Endodermal cell (in vitro differentiated cells): ENCODE measurements at places on chromosomes 1 and 21.
A peak's percentile ranks its signal among the peaks of the same experiment; 100 is the strongest.

- DNase-seq: peak; percentile 61
Observed at GRCh38 chr1:67211589-67212563, 45.6 kb downstream of the IL23R start.

DNA sequence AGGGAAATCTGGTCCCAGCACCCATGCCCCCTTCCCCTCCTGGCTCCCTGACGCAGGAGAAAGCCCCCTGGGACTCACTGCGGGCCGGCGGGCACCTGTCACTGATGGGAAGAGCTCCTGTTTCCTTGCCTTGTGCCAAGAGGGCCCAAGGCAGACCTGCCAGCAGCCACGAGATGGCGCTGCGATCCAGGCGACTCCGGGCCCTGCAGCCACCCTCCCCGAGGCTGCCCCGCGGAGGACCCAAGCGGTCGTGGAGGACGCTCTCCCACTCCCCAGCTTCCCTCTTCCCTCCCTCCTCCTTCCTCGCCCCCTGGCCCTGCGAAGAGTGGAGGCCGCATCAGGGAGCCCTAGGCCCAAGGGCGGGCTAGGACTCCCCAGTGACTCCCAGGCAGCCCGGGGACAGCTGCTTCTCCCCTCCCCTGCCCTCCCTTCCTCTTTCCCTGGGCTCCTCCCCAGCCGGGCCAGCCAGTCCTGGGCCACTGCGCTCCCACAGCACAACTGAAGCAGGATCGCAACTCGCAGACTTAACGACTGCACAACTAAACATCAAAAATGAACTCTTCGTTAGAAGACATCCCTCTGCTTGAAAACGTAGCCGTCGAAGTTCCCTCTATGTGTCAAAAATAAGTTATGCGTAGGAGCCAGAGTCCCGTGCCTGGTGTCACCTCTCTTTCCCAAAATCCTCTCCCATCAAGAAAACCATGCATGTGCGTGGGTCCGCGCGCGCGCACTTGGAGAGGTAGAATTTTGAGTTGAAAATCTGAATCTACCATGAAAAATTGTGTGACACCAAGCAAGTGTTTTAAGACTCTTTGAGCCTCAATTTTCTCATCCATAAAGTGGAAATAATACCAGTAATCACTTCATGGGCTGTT is 34.2 kb downstream of the BATF3 start:
- DNase-seq: peak; percentile 95

GRCh38 chr1:117817629-117818028 is 111.8 kb downstream of the GDAP2 start:
- DNase-seq: no peak

DNA sequence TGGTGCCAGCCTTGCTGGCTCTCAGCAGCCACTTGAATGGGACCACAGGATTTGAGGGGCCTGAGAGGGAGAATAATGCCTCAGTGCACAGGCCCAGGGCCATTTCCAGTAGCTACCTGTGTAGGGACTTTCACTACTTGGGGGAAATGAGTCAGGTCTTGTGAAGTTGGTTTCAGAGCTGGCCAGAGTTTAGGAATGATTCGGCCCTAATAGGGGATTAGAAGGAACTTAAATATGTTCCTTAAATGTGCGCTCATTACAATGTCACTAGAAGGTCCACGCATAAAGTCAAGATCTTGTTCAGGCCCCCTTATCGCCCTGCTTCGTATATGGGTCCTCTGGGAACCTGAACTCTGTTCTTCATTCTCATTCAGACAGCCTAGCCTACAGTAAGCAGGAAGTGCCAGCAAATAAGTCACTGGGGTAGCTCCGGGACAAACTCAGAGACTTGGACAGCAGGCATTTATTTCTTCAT is 5.6 kb upstream of the AKR1A1 start:
- DNase-seq: no peak

GRCh38 chr21:30478004-30478403 is 2.2 kb downstream of the KRTAP19-1 start:
- DNase-seq: no peak

- peak; percentile 95 for DNase-seq
Observed at GRCh38 chr1:199243423-199244061, 604.7 kb downstream of the PTPRC start.

DNA sequence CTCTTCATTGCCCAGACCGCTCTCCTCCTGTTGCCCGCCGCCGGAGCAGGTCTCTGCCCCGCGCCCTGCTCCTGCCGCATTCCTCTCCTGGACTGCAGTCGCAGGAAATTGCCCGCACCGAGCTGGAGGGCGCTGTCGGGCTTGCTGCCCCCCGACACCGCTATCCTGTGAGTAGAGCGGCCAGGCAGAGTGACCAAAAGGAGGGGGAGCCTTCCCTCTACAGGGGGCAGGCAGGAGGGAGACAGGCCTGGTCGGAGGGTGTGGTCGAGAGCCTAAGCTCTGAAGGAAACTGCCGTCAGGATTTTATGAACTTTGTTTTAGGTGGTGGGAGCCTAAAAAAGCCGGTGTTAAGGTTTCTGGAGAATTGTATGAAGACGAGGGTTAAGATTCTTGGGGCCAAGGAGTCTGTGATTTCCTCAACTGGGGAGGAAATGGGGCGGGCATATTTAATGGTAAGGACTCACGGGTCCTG is 517 bp downstream of the LRIG2 start:
- DNase-seq: peak; percentile 88

- no peak for DNase-seq
Observed at GRCh38 chr1:74430342-74430934, 82.0 kb downstream of the LRRC53 start.

GRCh38 chr1:109790735-109791494 is 27.2 kb upstream of the EPS8L3 start:
- DNase-seq: peak; percentile 89

DNA sequence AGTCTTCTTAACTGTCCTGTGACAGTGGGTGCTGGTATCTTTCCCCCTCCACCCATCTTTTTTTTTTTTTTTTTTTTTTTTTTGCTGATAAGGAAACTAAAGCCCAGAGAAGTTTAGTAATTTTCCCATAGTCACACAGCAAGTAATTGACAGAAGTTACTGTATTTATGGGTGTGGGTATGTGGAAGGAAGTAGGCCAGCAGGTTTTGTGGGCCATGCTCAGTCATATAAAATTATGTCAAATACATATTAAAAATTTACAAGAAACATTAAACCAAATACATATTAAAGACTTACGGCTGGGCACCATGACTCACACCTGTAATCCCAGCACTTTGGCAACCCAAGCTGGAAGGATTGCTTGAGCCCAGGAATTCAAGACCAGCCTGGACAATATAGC is 51.5 kb downstream of the KAZN start:
- DNase-seq: no peak

DNA sequence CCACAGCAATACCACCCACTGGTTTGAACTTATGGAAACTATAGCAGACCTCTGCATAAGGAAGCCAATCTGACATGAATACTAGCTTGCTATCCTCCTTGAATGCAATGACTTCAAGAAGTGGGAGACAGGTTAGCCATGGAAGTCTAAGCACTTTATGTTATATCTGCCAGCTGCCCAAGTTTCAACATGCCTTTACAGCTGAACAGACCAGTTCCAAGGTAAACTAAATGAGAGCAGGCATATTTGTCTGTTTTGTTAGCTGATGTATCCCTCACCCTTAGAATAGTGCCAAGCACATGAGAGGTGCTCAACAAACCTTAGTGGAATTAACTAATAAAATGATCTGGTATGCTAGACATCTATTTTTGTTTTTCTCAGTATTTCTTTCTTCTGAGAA is 65.1 kb downstream of the ALG14 start:
- DNase-seq: no peak

DNA sequence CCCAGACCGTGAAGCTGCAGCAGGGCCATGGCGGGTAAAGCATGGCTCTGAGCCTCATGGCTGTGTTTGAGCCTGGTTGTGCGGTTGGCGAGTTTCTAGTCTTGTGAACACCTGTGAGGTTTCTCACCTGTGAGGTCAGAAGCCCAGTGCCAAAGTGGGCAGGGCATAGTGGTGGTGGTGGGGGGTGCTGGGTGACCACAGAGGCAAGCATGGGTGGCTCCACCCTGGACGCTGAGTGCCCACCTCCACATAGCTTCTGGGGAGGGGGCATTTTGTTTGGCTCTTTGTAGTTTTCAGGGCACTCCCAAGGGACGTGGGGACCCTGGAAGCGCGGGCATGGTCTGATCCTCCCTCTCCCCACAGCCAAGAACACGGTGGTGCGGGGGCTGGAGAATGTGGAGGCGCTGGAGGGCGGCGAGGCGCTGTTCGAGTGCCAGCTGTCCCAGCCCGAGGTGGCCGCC is 91.1 kb downstream of the TRIM11 start:
- DNase-seq: no peak

DNA sequence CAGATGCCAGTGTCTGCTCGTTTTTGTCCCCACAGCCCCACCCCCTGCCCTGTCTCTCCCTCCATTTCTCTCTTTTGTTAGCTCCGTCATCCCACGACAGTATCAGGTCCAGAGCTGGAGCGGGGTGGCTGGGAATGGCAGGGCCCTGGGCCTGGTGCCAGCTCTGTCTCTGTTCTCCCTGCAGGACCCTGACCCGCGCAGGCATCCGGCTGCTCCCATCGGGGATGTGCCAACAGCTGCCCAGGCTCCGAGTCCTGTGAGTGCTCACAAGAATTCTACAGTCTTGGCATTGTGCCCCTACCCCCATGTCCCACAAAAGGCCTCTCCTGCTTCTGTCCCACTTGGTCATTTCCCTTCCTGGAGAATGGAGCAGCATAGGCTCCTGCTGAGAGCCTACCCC is 37.4 kb downstream of the UBE2T start:
- DNase-seq: no peak

DNA sequence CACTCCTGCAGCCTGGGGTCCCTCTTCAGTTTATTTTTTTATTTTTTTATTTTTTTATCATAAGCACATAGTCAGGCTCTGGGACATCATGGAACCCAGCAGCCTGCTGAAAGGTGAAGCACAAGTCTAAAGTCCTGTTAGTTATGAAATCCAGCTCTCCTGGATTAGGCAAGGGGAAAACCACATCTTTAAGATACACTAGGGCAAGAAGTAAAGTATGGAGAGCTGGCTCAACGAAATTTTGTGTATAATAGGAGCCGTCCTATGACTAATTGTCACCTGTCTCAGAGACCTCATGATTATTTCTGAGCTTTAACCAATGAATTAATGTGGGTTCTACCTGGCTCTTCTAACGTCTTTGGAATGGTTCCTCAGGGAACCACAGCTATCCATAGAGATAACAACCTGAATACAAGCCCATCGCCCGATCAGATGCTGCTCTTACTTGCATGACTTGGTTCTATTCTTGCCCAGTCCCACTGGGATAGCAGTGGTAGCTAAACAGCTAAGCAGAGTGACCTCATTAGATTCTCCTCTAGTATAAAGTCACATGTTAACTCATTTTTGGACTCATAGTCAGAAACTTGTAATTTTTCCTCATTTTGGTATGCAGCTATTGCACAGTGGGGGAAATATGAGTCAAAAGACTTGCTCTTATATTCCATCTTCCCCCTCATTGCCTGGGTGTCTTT is 122.7 kb downstream of the LMO4 start:
- no peak for DNase-seq

DNA sequence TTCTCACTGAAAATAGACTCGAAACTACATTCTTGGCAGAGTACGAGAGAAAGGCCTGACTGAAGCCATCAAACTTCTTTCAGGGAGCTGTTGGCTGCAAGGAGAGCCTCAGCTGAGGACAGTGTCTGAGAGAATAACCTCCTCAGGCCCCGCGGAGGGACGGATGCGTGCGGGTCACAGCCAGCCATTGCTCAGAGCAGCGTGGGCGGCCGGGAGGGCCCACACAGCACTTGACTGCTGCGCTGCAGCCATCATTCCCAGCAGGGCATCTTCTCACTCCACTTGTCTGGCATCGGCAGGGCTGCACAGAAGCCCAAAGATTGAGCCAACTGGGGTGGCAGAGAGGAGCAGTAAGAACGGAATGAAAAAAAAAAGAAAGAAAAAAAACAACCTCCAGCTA is 113.5 kb downstream of the XCL2 start:
- no peak for DNase-seq

DNA sequence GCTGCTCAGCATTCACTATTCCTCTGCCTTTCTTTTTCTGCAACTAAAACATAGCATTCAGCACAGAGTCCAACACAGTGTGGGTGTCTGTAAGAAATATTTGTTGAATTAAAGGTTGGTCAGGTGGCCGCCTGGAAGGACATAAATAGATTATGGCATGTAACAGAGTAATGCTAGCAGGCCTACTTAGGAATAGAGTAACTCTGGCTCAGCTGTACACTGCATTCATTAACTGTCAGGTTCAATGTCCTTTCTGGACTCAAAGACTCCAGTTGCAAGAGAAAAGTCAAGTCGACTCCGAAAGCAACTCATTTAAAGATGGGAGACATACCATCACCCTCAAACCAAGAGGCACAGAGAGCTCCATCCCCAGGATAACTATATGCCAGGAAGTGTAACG is 116.0 kb downstream of the LMX1A start:
- no peak for DNase-seq

DNA sequence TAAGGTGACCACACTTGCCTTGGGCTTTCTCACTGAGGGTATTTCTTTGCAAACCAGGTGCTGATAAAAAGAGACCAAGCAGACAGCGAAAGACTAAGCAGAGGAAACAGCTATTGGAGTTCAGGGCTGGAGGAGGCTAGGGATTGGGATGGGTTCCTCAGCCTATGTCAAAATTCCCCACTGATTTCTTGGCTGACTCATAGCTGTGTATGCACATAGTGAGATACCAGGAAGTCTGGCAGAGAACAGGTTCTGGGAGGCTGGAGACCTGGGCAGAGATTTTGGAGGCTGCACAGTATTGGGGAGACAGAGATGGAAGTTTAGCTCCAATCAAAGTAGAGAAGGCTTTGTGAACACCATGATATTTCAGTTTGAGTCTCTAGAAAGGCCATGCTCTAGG is 25.3 kb downstream of the YARS1 start:
- DNase-seq: no peak

- peak; percentile 72 for DNase-seq
Observed at GRCh38 chr1:223741861-223742260, 29.5 kb downstream of the CAPN2 start.

DNA sequence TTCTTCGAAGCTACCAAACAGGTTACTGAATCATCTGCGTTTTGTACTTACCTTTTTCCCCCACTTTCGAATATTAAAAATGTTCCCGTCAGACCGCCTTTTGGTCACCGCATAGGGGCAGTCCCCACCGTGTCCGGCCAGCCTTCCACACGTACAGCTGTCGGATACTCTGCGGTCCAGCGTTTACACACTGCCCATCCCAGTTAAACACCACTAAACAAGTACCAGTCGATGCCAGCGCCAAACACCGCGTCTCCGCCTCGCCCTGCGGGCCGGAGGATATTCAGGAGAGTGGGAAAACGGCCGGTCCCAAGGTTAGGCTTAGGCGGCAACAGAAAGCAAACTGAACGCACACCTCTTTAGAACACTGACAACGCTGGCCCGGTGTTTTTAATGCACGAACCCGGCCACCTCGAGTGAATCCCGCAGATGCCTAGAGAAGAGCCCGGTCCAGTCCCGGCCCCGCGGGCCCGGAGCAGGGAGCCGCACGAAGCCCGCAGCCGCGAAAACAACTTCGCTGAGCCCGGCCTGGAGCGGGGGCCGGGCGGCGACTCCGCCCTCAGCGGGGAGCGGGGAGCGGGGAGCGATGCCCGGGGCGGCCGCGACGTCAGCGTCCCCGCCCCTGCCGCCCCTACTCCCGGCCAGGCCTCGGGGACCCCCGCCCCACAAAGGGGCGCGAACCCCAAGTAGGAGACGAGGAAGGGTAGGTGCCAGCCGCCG is 730 bp upstream of the PHF13 start:
- no peak for DNase-seq

GRCh38 chr1:1013922-1014648 is 788 bp downstream of the ISG15 start:
- peak; percentile 70 for DNase-seq

- no peak for DNase-seq
Observed at GRCh38 chr1:20160034-20160433, 20.9 kb downstream of the PLA2G2F start.

GRCh38 chr1:205171369-205171768 is 40.1 kb downstream of the DSTYK start:
- no peak for DNase-seq
